NCI-H526 (cell line): ENCODE measurements at places on chromosomes 2 and 18.

DNA sequence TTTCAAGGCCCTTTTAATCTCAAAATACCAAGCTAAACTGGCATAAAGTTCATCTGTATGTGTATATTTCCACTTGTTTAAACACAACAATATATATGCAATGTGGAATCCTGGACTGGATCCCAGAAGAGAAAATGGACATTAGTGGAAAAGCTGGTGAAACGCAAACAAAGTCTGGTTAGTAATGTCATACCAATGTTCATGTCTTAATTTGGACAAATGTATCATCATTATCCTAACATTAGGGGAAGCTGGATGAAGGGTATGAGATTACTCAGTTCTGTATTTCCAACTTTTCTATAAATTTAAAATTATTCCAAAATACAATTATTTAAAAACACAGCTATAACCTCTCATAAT lies 3.8 kb downstream of the SP3 start:
- DNase-seq, result no peak

- no peak for DNase-seq
Measured at GRCh38 chr2:47249157-47249900, 94.2 kb upstream of the STPG4 start.

DNA sequence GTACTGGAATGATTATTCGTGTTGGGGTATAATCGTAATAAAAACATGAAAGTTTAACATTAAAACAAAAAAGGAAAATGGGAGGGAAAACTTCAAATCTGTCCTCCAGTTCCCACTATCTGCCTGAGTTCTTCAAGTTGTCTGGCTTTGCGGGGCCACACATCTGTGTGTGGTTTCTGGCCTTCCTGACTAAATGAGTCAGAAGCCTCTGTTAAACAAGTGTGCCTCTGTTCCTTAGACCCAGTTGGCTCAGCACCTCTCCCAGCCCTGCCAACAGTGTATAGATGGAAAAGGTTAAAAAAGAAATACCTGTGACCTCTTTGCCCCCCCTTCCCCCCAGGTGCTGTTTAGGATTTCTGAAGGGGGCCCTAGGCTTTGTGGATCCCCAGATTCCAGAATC lies 30.2 kb downstream of the XDH start:
- DNase-seq, result no peak

DNA sequence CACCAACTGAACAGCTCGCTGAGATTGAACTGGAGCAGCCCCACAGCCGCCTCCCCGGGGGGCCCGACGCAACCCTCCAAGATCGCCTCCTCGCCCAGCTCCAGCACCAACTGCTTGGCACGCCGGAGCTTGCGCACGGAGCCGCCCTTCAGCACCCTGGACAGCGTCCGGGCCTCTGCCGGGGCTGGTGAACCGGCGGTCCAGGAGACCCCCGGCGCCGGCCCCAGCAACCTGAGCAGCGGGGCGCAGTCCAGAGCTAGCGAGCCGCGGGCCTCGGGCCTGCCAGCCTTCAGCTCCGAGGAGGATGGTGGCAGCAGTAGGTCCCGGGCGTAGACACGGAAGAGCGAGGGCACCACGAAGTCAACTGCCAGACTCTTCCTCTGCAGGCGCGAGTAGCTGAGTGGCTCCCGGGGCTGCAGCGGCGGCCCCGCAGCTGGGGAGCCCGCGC lies 1.2 kb downstream of the ALK start:
- no peak for DNase-seq

DNA sequence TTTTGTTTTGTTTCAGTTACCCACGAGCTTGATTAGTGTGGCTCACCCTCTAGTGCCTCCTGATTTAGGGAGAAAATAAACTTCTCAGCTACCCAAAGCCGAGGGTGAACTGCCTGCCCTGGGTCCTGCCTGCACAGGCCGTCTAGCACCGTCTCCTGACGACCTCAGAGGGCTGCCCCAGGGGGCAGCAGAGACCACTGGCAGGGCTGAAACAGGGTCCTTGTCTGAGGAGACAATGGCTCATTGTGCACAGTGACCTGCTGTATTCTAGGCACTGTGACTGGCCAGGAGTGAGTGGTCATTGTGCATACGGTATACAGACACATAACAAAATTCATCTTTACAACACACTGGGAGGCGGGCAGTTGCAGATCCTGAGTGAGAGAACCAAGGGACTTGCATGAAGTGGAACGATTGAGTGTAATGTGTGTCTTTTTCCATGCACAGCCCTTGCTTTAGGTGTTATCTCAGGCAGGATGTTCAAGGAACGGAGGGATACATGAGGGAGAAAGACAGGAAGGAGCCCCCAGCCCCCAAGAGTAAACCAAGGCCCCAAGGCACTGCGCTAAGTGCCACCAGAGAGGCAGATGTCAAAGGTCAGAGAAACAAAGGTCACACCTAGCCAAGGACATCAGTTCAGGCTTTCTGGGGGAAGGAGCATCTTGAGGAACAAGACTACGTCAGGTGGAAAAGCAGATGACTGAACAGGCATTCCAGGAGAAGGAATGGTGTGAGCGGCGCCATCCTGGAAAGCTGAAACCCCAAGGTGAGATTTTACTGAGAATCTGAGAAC lies 421.3 kb downstream of the LPIN1 start:
- DNase-seq, result no peak

DNA sequence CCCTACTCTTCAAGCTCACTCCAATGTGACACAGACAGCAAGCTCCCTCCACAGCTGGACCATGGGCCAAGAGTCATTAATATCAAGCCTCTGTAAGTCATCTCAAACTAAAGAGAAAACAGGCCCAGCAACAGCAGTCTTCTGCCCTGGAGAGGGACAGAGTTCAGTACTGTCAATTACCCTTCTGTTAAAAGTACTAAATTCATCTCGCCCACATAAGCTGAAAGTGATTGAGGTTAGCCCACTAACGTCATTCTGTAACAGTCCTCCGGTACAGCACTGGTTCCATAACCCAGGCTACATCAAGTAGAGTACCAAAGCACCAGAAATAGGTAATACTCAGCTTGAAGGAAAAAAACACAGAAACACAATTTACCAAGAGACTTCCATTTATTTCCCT lies 25.9 kb downstream of the THADA start:
- no peak for DNase-seq

DNA sequence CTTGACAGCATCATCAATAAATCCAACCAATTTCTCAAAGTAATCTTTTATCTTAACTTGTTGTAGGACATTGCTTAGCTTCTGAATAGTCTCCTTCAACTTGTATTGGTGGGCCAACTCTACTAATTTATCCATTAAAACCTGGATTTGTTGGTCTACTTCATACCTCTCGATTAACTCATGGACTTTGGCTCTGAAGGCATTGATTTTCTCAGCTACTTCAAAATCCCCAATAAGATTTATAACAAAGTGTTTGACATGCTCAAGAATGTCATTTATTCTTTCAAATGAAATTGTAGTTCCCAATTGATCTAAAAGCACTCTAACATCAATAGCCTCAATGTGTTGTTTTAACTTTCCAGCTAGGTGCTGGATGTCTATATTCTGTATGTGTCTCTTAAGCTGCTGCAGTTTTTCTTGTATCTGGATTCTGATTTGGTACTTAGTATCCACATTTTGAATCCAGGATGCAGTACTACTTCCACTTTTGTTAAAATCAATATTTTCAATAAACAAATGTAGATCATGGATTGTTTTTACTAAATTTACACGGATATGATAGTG lies 34.1 kb downstream of the APOB start:
- DNase-seq, result no peak
